ENCODE measurements at places on chromosomes 1 and 21.

GRCh38 chr1:22420455-22421053, 31.1 kb upstream of the ZBTB40 start:
- DNase-seq = peak; percentile 41

- no peak for DNase-seq
Measured at GRCh38 chr1:55285834-55286233, 70.7 kb upstream of the USP24 start.

GRCh38 chr1:26072305-26072704, 4.9 kb upstream of the TRIM63 start:
- DNase-seq = no peak

DNA sequence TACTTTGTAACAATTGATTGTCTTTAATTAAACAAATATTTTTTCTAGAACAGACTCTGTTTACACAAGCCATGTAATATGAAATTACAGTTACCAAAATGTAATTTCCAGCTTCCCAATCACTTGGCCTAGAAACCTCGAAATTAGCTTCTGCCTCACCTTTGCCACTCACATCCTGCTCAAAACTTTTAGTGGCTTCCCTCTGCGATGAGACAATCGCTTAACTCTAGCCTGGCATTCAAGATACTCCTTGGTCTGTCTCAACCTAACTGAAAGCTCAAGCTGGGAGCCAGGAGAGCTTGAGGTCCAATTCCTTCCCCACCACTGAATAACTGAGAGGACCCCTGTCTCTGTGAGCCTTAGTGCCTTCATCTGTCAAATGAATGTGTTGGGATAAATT, 42.8 kb downstream of the GFI1 start:
- no peak for DNase-seq
